ENCODE measurements at places on chromosomes 2 and 18. TPM values are rescaled to one million over a fixed set of nuclear protein-coding genes. Genes with fewer than 3 reads are reported as not detected.

The PSMA8 gene
- not detected for total RNA-seq

The SGO2 gene
- 33.2 TPM for total RNA-seq

The EFR3B gene
- 8.8 TPM for total RNA-seq

The SCN2A gene
- total RNA-seq, result 1.1 TPM

The GKN2 gene
- not detected for total RNA-seq
